ENCODE measurements at places on chromosomes 16 and 17.

DNA sequence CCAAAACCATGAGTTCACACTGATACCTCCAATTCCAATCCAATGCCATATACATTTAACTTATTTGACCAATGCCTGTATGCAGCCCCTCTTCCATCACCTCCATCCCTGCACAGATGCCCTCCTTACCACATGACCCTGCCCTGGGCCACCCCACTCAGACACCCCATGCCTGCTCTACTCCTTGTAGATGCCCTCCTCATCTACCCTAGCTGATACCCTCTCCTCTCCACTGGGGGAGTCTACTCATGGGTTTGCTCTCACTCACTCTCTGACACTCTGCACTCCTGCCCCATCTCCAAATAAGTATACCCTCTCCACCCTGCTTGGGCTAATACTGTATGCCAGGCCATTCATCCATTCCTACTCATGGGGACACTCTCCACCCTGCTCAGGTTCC is 16.0 kb upstream of the CMTM4 start:
- no peak for DNase-seq

DNA sequence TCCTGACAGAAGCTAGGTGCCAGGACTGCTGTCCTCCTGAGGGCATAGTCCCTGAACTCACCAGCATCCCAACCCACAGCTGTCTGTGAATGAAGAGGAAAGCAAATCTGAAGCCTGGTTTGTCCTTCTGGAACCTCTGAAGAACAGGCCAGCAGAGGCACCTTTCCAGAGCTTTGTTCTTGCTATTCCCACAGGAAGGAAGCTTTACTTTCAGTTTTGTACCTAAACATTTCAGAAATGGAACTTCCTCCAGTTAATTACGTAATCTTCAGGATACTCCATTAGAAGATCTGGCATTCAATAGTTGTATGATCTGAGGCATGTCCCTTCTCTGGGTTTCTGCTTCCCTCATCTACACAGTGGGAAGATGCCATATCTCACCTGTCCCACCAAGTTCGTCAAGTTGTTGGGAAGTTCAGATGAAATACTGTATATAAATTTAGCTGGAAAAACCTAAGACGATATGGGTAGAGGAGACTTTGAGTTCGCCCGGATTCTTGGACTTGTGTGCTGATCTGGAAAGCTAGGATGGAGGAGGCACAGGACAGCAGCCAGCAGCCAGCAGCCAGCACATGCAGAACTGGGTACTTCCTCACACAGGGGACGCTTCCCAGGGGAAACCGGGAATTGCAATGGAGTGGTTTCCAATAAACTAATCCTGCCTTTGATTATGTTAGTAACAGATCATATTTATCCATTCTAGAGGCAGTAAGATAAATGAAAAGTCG is 22.4 kb downstream of the NXPH3 start:
- DNase-seq: no peak

DNA sequence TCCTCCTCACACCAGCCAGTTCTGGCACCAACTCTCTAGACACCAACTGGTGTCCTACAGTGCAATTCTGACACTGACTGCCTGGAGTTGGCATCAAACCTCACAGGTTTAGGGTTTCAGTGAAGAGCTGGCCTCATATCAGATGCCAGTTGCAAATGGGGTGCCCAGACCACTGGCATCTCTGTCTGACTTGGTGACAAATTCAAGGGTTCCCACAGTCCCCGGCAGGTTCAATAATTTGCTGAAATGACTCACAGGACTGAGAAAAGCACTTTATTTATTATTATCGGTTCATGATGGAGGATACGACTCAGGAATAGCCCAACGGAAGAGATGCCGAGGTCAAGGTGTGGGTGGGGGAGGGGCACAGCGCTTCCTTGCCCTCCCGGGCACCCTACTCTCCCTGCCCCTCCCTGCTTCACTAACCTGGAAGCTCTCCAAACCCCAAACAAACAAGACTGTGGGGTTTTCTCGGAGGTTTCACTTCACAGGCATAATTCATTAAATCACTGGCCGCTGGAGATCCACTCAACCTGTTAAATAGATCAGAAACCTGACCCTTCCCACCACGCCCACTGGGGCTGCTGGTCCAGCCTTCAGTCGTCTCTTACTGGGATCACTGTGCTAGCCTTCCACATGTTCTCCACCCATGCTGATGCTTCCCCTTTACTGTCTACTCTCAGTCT is 1.7 kb upstream of the NLRP1 start:
- DNase-seq: peak; percentile 47

GRCh38 chr17:78112518-78113471 is 15.8 kb downstream of the TMC6 start:
- DNase-seq: peak; percentile 87

- no peak for DNase-seq
Observed at GRCh38 chr16:50246299-50247122, 19.8 kb upstream of the ADCY7 start.

DNA sequence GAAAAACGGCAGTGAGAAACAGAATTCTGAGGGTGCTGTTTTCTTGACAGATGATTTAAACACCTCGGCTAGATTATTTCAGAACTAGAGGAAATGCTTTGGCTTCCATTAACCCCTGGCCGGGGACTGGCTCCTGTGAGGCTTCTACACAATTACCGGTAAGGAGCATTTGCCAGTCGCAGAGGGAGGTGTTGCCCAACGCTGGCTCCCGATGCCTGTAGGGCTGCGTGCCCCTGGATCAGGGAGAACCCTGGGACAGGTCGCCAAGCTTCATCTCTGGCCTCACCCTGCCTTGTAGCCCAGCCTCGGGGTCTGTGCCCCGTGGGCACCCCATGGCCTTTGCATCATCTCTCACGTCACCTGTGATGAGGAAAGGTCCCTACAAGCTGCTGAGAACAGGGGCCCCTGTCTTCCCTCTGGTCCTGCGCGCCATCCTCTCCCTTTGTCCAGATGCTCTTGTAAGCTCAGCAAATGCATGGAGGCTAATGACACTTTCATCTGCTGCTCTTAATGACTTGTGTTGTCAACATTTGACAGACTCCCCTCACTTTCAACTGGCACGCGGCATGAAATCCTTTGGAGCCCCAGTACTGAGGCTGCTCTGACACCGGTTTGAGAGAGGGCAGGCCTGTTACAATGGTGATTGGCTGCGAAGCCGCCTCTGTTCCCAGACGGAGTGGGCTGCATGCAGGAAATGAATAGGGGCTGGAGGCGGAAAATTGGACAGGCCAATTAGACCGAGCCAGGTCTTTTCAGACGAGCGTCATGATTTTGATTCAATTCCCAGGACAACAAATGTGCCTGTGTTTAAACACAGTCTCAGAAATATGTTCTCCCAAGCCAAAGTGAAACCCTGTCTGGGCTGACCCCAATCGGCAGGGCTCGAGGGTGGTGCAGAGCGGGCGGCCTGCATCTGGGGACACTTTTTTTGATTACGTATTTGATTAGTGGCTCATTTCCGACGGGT is 85.5 kb upstream of the DOC2B start:
- no peak for DNase-seq

GRCh38 chr16:66988197-66988788 is at the start of gene CES4A:
TSS of gene CES4A (plus strand) at chr16:66988589. CDS start at chr16:66988773, 184 bp downstream.
- no peak for DNase-seq

DNA sequence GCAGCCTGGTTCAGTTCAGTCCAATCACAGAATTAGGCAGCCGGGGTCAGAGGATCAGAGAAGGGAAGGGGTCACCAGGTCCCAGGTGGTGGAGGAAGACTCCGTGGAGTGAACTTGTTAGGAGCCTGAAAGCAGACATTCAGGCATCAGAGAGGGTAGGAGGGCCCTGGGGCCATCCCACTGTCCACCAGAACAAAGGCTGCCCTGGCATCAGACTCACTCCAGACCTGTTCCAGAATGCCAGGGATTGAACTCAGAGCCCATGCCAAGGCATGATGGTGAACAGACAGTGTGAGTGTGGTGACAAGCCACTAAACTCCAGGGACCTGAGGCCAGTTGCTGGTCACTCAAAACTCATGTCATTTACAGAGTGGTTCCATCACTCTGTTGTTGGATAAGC is 37.6 kb downstream of the B4GALNT2 start:
- no peak for DNase-seq

- no peak for DNase-seq
Observed at GRCh38 chr17:14165616-14166015, 71.0 kb downstream of the CDRT15 start.

DNA sequence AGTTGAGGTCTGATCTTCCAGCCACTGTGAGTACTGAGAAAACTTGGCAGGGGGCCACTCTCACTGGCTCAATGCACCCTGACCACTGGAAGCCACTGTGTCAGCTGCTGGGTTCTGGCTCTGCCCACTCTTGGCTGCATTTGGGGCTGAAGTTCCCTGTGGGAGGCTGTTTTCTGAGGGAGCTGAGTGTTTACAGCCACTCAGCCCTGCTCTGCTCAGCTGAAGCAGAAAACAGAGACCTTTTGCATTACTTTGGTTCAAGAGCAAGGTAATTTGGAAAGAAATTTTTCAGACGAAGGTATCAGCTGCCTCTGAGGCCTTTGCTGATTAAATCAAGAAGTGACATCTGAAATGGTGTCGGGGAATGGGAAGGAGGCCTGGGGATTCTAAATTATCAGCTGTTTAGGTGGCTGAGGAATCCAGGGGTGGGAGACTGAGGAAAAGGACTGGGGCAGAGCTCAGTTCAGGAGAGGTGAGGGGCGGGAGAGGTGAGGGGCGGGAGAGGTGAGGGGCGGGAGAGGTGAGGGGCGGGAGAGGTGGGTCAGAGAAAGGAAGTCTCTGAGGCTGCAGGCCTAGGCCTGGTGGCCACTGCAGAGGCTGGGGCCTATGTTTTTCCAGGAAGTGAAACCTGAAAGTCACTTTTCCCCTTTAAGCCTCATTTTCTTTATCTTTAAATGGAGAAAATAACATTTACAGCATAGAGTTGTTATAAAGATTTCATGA is at the start of gene ACSM5:
Gene ACSM5 (plus strand): TSS at position 137 of the 723 bp plus-strand sequence. CDS start 1,951 bp downstream, outside the sequence.
- no peak for DNase-seq
